MG63 (cell line): ENCODE measurements at places on chromosomes 13 and 19. TPM values are rescaled to one million over a fixed set of nuclear protein-coding genes. Genes with fewer than 3 reads are reported as not detected.
A peak's percentile ranks its signal among the peaks of the same experiment; 100 is the strongest.

POLR1G gene
- 27.1 and 44.0 TPM in 2 replicates for total RNA-seq

ZNF566 gene
- 1.8 TPM in 1 of 2 replicates, not detected in the other for total RNA-seq

DNA sequence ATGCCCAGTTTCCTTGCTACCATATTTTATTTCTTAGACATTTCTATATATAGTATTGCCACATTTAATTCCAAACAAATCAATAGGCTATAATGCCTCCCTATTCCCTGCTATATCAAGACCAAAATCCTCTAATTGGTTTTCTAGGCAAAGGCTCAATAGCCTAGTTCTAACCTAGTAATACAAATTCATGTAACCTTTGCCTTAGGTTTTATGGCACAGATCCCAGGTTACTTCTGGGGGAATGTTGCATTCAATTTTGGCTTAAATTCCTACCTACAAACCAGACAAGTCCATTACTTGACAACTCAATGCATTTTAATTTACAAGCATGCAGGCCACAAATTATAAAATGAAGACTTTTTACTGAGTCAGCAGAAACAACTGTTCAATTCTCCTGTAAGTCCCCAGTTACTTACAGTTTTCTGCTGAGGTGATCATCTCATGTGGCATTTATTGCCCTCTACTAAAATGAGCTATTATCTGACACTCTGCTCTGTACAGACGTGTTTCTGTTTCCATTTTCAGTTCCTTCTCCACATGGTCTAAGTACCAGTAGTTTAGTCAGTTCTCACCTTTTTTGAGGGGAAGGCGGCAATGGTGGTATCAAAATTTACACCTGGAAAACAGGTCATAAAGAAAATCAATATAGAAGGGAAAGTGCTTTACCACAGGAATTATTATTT, 11.7 kb downstream of the KCNRG start:
- DNase-seq: no peak

DNA sequence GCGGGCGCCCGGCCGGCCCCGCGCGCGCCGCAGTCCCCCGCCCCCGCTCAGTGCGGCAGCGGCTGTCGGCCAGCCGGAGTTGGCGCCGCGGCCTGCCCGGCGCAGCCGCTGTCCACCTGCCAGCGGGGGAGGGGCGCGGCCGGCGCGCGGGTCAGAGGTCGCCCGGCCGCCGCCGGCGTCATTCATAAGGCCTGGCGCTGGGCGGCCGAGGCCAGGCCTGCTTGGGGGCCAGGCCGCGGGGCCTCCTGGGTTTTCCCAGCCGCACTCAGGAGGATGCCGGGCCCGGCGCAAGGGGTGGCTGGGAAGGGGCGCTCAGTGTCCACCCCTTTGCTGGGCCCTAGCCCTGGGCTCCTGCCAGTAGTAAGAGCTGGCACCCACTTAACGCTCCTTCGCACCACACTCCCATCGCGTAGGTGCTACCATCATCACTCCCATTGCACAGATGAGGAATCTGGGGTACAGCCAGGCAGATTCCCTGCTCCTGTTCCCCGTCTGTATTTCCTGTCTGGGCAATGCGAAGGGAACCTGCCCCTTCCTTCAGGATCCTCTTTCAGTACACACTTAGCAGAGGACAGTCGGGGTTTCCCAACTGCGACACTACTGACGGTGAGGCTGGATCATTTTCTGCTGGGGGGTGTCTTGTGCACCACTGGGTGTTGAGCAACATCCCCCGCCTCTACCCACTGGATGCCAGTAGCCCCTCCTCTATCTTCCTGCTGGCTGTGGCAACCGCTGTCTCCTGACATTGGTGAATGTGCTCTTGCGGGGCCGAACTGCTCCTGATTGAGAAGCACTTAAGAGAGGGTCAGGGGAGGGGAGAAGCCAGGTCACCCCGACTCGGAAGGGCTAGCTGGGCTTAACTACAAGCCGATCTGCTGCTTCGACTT, 846 bp upstream of the PRKACA start:
- DNase-seq: peak; percentile 41

GRCh38 chr19:31353833-31354232, 4.6 kb upstream of the TSHZ3 start:
- no peak for DNase-seq

- DNase-seq: no peak
Observed at GRCh38 chr13:108212886-108213285, 2.5 kb downstream of the LIG4 start.

DNA sequence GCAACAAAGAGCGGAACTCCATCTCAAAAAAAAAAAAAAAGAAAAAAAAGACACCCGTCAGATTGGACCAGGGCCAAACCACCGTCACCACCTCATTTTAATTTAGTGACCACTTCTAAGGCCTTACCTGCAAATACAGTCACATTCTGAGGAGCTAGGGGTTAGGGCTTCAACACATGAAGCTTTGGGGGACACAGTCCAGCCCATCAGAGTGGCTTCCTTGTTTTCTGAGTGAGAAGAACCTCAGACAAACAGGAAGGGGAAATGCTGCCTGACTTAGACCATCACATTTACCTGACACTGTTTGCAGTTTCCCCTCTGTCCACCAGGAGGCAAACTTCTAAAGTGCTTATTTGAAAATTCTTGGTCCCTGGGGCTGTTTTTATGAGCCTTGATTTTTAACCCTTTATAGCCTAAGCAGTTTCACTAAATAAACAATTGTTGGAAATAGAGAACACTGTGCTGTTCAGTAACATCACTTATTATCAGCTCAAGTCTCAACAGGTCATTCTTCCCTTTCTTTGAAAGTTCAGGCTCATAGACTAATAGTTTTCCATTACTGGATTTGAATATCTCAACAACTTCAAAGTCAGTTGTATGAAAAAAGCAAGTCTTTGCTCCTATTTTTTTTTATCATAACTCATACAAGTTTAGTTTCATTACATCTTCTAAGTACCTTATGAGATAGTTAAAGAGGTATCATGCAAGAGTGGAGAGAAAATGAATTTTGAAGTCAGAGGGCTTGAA, 74.9 kb upstream of the WASF3 start:
- DNase-seq: peak; percentile 43

DNA sequence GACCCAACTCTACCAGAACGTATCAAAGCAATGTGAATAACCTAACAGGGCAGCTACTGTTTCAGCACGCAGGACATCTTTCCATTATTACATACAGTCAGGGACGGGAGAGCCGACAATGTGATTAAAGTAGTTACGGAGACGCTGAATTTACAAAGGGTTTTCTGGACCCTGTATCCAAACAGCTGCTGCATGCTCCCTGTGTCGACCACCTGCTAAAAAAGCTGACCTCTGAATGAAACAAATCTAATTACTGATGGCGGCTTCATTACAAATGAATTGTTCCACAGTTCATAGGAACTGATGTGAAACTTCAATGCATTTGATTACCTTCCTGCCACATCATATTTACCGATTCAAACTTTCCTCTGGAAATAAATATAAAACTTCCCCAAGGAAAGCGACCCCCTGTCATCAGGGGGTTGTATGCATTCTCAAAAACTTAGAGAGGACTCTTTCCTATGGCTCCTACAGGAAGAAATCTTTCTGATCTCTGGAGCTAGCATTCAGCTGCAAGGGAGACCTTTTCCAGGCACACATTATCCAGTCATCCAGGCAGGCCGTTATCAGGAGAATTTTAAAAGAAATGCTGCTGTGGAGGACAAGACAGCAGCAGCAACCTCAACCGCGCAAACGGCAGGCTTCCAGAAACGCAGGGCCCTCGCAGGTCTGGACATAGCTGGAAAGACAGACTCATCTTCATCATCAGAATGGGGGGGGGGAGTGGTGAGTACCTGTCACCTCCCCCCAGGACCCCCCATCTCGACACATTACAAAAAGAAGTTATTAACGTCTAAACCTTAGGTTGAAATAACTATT, 3.1 kb downstream of the EFNB2 start:
- DNase-seq: no peak
